Forelimb muscle (tissue), 1 donor: ENCODE measurements at places on chromosomes 2 and 18. TPM values are rescaled to one million over a fixed set of nuclear protein-coding genes. Genes with fewer than 3 reads are reported as not detected.

Gene NBEAL1
- 5.7 TPM for polyA plus RNA-seq

Gene DNAH6
- polyA plus RNA-seq: 0.10 TPM

Gene KLHL41
- polyA plus RNA-seq: 4,199 TPM

Gene PJVK
- 6.2 TPM for polyA plus RNA-seq
